Natural killer cell (primary cell): ENCODE measurements at places on chromosomes 3 and 15. TPM values are rescaled to one million over a fixed set of nuclear protein-coding genes. Genes with fewer than 3 reads are reported as not detected.

Gene NR2F2
- not detected for total RNA-seq

- DNase-seq = no peak
- no peaks in the 10 kb centered on the region for H3K36me3 ChIP-seq
- H3K27me3 ChIP-seq = no peaks in the 10 kb centered on the region
Observed at GRCh38 chr3:112456147-112456546, 43.1 kb downstream of the BTLA start.

DNA sequence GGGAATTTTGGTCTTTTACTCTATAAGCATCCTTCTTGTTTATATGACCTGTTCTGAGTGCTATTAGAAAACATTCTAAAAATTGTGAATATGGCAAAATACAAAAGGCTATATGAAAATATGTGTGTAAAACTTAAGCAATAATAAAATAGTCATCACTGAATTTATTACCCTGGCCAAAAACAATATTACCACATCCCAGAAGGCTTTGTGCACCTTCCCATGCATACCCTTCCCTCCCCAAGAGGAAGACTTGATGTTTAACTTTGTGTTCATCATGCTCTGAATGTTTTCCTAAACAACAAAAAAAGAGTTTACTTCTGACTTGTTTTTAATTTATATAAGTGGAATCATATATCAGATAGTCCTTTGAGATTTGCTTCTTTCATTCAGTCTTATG is 155.1 kb upstream of the TNIK start:
- no peak overlapping the region for H3K27ac ChIP-seq
- no peak for DNase-seq
- no peaks in the 10 kb centered on the region for H3K36me3 ChIP-seq
- H3K4me3 ChIP-seq = no peak overlapping the region

- no peaks in the 10 kb centered on the region for H3K4me1 ChIP-seq
- no peaks in the 10 kb centered on the region for H3K36me3 ChIP-seq
- no peak overlapping the region for H3K4me3 ChIP-seq
- H3K27me3 ChIP-seq = no peaks in the 10 kb centered on the region
Observed at GRCh38 chr15:56293495-56294292, 50.0 kb upstream of the RFX7 start.

- H3K36me3 ChIP-seq = peaks cover 2% of the 10 kb centered on the region
- H3K27me3 ChIP-seq = no peaks in the 10 kb centered on the region
- DNase-seq = no peak
- no peaks in the 10 kb centered on the region for H3K4me1 ChIP-seq
- no peak overlapping the region for H3K4me3 ChIP-seq
Observed at GRCh38 chr15:67579967-67580366, 37.5 kb downstream of the MAP2K5 start.
